ENCODE measurements at places on chromosomes 12 and 14. TPM values are rescaled to one million over a fixed set of nuclear protein-coding genes. Genes with fewer than 3 reads are reported as not detected.

GRCh38 chr12:7373226-7373625, 69.4 kb downstream of the ACSM4 start:
- no peak overlapping the region for H3K4me3 ChIP-seq
- no peak for DNase-seq
- H3K4me1 ChIP-seq, result no peaks in the 10 kb centered on the region
- H3K27ac ChIP-seq, result no peak overlapping the region

GRCh38 chr12:38921025-38921677, 15.8 kb upstream of the CPNE8 start:
- no peak overlapping the region for H3K4me3 ChIP-seq
- no peaks in the 10 kb centered on the region for H3K36me3 ChIP-seq
- no peak overlapping the region for H3K27ac ChIP-seq
- peak; percentile 30 for DNase-seq

The CDH24 gene
- total RNA-seq, result 2.0 TPM

GRCh38 chr14:79011091-79011919, 841.1 kb downstream of the NRXN3 start:
- no peaks in the 10 kb centered on the region for H3K4me1 ChIP-seq
- H3K4me3 ChIP-seq, result no peak overlapping the region
- no peaks in the 10 kb centered on the region for H3K36me3 ChIP-seq
- H3K27ac ChIP-seq, result no peak overlapping the region
- no peaks in the 10 kb centered on the region for H3K27me3 ChIP-seq
- DNase-seq, result no peak

DNA sequence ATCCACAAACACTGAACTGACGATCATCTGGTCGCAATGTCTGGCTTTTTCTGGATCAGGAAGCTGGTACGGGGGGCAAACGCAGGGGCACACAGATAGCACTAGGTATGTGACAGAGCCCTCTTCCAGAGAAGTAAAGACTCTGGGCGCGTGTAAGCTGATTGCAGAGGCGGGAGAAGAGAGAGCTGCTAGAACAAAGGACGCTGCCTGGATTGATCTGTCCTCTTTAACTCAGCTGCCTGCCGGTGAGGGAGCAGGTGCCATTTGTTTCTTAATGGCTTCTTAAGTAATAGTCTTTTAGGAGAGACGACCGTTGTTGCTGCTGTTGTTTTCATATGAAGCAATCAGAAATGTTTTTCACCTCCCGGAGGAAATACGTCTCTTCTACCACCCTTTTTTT, 77.3 kb downstream of the GLT1D1 start:
- H3K27me3 ChIP-seq, result no peaks in the 10 kb centered on the region
- no peak for DNase-seq
- H3K4me3 ChIP-seq, result no peak overlapping the region
- H3K36me3 ChIP-seq, result no peaks in the 10 kb centered on the region

The TAS2R50 gene
- 0.25 TPM for total RNA-seq

GRCh38 chr14:73833530-73834260, 17.9 kb upstream of the PTGR2 start:
- H3K4me1 ChIP-seq, result peaks cover 20% of the 10 kb centered on the region
- no peaks in the 10 kb centered on the region for H3K27me3 ChIP-seq
- H3K36me3 ChIP-seq, result no peaks in the 10 kb centered on the region
- H3K27ac ChIP-seq, result no peak overlapping the region

- no peaks in the 10 kb centered on the region for H3K36me3 ChIP-seq
- H3K27me3 ChIP-seq, result peaks cover 2% of the 10 kb centered on the region
- peaks cover 25% of the 10 kb centered on the region for H3K4me1 ChIP-seq
- H3K27ac ChIP-seq, result no peak overlapping the region
These were observed 50.4 kb upstream of the RIN3 start for GRCh38 chr14:92463141-92463540.

- DNase-seq, result no peak
- H3K4me3 ChIP-seq, result no peak overlapping the region
- H3K36me3 ChIP-seq, result no peaks in the 10 kb centered on the region
These were observed 159.3 kb downstream of the DAD1 start for GRCh38 chr14:22429546-22430294.

- no peaks in the 10 kb centered on the region for H3K4me1 ChIP-seq
- H3K27ac ChIP-seq, result no peak overlapping the region
- H3K4me3 ChIP-seq, result no peak overlapping the region
These were observed 29.4 kb upstream of the ETFBKMT start for GRCh38 chr12:31629756-31630732.

The KERA gene
- total RNA-seq, result not detected

DNA sequence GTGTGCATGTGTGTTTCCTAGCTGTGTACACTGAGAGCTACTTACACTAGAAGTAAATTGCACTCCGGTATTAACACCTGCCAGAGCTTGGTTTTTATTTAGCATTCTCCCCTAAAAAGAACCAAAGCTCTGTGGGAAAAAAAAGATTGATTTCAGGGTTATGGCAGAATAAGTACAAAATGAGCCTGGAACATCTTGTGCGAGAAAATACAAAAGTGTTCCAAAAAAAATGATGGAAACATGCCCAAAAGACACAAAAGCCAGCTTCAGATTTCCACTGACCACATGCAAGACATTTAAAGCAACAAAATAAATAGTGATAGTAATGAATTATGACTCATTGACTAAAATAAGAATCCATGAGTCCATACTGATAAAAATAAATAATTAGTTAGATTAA, 188.3 kb downstream of the GXYLT1 start:
- H3K27ac ChIP-seq, result no peak overlapping the region
- no peak overlapping the region for H3K4me3 ChIP-seq
- no peak for DNase-seq
- H3K27me3 ChIP-seq, result peaks cover 4% of the 10 kb centered on the region
- no peaks in the 10 kb centered on the region for H3K4me1 ChIP-seq
- no peaks in the 10 kb centered on the region for H3K36me3 ChIP-seq

- DNase-seq, result no peak
- no peaks in the 10 kb centered on the region for H3K4me1 ChIP-seq
- H3K36me3 ChIP-seq, result peaks cover 6% of the 10 kb centered on the region
- no peak overlapping the region for H3K4me3 ChIP-seq
These were observed 65.3 kb downstream of the DPF3 start for GRCh38 chr14:72828604-72829003.

GRCh38 chr14:63493246-63493645, 49.9 kb downstream of the PPP2R5E start:
- peaks cover 3% of the 10 kb centered on the region for H3K4me1 ChIP-seq
- H3K36me3 ChIP-seq, result peaks cover 8% of the 10 kb centered on the region
- H3K4me3 ChIP-seq, result no peak overlapping the region
- H3K27ac ChIP-seq, result no peak overlapping the region
- H3K27me3 ChIP-seq, result no peaks in the 10 kb centered on the region
- no peak for DNase-seq

Data from activated CD4-positive, alpha-beta memory T cell treated with anti-CD3 and anti-CD28 coated beads, Interleukin-2, amount 10 ng/mL, durations not matched to agents 7 days and 5 days (primary cell).